ENCODE measurements at places on chromosomes 7 and 10. TPM values are rescaled to one million over a fixed set of nuclear protein-coding genes. Genes with fewer than 3 reads are reported as not detected.

CFAP70 gene
- total RNA-seq = 0.10 TPM

C1GALT1 gene
- 25.7 TPM for total RNA-seq

AS3MT gene
- total RNA-seq = 4.2 TPM

NUTM2E gene
- 0.25 TPM for total RNA-seq

FEZF1 gene
- total RNA-seq = not detected

SLC25A40 gene
- 5.7 TPM for total RNA-seq

ITPRID1 gene
- total RNA-seq = not detected

TCERG1L gene
- not detected for total RNA-seq

FERD3L gene
- total RNA-seq = not detected

HMX2 gene
- total RNA-seq = not detected

SLC39A12 gene
- total RNA-seq = not detected

CNPY4 gene
- total RNA-seq = 11.7 TPM

DLX5 gene
- total RNA-seq = not detected

ZMYND11 gene
- 44.9 TPM for total RNA-seq

SPDYE8 gene
- total RNA-seq = not detected

MDFIC gene
- total RNA-seq = 18.7 TPM

SKIDA1 gene
- total RNA-seq = 0.91 TPM

CALCR gene
- total RNA-seq = not detected
